ENCODE measurements at places on chromosomes 3 and 15.

DNA sequence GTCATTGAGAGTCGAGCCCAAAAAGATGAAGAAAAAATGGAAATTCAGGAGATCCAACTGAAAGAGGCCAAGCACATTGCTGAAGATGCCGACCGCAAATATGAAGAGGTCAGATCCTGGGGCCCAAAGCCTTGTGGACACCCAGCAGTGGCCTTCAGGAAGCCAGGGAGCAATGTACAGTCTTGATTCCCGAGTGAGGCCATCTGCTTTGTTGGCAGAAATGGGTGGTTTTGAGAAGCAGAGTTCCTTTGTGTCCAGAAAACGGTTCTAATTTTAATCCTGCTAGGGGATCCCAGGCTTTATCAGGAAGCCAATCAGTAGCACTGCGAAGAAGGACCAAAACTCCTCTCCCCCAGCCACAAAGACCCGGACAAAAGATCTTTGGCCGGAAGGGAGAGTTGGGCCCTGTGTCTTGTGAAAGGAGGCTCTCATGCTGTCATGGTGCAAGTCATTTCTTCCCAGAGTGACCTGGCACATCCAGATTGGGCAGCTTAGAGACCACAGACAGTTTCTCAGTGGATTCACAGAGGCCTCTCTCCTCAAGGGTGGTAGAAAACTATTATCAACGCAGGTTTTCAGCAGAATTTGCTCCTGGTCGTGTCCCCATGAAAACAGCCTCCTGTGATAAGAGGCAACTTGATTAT, 17.1 kb downstream of the TPM1 start:
- DNase-seq = peak; percentile 22

GRCh38 chr3:177742273-177742672, 545.0 kb upstream of the TBL1XR1 start:
- no peak for DNase-seq

GRCh38 chr15:92011611-92012367, 158.3 kb downstream of the SLCO3A1 start:
- DNase-seq = peak; percentile 87

GRCh38 chr3:197331131-197331530, 32.7 kb upstream of the DLG1 start:
- DNase-seq = no peak

GRCh38 chr15:90691982-90692773, 25.0 kb upstream of the BLM start:
- no peak for DNase-seq

DNA sequence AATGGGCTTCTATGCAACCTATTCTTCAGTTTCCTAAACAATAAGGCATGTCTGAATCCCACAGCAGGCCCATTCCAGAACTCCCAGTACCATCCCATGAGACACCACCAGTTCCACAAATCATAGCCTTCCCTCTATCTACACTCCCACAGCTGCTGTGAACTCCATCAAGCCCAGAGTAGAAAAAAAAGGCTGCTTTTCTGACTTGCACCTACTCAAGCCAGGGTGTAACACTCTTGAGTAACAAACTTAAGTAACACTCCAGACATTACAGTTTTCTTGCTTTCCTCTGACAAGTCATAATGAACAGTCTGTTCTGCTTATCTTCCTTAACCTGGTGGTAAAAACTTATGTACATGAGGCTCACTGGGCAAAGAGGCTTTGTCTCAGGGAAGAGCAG, 283.1 kb downstream of the NFKBIZ start:
- DNase-seq = no peak

DNA sequence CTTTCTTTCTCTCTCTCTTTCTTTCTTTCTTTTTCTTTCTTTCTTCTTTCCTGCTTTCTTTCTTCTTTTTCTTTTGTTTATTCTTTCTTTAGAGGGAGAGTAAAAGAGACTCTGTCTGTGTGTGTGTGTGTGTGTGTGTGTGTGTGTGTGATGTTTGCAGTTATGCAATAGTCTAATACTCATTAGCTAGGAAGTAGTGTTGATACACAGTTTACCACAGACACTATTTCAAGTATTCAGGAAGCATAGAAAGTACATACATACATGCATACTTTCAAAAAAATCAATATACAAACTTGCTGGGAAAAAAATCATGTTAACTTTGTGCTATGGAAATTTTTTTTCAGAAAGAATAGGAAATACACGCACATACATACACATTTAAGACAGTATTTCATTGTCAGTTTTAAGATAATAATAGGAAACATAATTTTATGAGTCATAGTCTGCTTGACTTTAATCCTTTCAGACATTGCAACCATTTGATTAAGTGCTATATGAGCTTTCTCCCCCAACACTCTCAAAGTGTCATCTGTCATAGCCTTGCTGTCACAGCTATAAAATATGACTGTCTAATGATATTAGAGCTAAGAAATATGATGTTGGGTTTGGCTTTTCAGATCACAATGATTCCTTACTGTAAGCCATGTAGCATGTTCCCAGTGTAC, 74.9 kb upstream of the EPHA3 start:
- peak; percentile 8 for DNase-seq

- DNase-seq = no peak
These were observed 16.3 kb downstream of the ITGA11 start for GRCh38 chr15:68415501-68416157.

- no peak for DNase-seq
These were observed 43.5 kb upstream of the ETV5 start for GRCh38 chr3:186152361-186152798.

- DNase-seq = peak; percentile 13
These were observed 22.6 kb downstream of the TGM5 start for GRCh38 chr15:43244092-43244491.

DNA sequence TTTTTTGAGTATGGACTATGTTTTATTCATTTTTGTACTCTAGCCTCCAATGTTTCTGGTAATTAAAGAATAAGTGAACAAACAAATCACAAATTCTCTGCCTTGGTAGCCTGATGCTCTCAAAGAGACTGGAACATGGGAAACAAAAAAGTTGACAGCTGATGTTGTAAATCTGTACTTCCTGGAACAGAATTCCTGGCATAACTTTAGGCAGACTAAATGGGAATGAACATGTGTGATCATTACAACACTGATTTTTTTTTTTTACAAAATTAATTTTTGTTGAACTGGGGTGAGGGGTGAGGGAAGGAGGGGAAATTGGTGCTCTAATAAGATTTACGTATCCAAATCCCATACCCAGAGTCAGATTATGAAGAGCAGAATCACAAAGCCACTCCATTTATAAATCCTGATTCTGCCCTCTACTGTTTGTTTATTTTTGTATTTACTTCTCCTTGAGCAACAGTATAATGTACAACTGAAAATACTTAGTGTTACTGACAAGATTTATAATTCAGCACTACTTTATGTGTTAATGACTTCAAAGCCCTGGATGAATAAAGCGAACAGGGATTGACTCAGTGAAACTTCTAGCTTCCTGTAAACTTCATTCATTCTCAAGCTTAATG, 165.0 kb downstream of the FRMD5 start:
- DNase-seq = peak; percentile 37

DNA sequence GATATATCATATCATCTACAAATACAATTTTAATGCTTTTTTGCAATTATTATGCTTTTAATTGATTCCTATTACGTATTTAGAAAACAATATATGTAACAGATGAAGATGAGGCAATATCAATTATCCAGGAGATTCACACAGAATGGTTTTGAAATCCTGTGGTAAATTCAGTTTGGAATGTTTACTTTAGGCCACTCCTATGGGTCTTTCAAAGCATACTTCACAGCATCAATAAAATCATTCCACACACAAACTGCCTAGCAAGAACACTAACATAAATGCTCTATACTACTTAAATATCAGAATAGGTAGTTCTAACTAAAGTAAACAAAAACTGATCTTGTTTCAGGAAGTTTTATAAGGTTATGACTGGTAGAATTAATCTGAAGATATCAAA, 90.5 kb downstream of the FAM227B start:
- no peak for DNase-seq

- no peak for DNase-seq
These were observed 281.6 kb downstream of the CNTN6 start for GRCh38 chr3:1374471-1374870.

- no peak for DNase-seq
These were observed 82.8 kb downstream of the PCSK6 start for GRCh38 chr15:101406526-101407195.

DNA sequence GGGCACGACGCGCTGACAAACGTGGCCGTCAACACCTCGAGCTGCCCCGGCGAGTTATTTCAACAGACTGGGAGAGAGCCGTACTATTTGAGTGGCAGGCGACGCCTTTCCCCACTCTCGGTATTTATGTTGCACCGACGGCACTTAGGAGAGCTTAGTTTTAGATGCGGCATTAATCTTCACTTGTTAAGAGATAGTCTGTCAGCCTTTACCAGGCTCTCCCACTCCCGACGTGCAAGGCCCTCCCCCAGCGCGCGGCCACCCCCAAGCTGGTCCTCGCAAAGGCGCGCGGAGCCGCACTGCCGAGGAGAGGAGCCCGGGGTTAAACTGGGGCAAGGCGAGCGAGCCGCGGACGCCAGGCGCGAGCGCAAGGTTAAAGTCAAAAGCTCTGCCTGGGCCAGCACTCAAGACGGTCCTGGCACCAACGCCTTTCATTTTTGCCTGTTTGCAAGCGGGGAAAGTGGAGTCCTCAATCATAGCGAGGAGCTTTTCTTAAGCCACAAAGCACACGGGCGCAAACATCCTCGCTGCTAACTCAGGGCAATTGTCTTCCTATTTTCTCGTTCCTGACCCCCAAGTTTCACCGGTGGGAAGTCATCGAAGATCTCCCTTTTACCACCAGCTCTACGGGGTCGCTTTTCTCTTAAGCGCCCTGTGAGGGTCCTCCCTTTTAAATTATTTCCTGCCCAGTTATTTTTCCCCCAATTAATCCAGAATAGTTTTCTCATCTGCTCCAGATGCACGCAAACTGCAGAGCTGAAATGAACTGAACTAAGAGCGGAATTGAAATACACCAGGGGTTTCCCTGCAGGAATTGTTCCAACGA, 86.6 kb downstream of the NR2F2 start:
- DNase-seq = peak; percentile 40

GRCh38 chr15:66164788-66165187, 88.8 kb downstream of the MEGF11 start:
- no peak for DNase-seq

DNA sequence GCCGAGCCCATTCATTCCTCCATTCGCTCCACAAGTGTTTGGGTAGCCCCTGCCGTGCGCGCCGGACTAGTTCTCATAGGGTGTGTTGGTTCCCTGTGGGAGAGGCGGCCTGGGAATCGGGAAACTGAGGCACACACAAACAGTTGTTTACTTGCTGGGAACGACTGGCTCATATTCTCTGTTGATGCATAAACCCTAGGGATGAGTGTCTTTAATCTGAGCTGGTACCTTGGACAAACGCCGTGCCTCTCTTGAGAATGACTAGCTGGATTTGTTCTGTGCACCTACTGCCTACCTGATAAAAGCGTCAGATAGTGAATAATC, 737 bp downstream of the DNAJA4 start:
- DNase-seq = no peak

GRCh38 chr15:58038426-58039078, 27.0 kb downstream of the ALDH1A2 start:
- peak; percentile 48 for DNase-seq

GRCh38 chr3:141796889-141797781, 33.9 kb downstream of the GRK7 start:
- peak; percentile 18 for DNase-seq

DNA sequence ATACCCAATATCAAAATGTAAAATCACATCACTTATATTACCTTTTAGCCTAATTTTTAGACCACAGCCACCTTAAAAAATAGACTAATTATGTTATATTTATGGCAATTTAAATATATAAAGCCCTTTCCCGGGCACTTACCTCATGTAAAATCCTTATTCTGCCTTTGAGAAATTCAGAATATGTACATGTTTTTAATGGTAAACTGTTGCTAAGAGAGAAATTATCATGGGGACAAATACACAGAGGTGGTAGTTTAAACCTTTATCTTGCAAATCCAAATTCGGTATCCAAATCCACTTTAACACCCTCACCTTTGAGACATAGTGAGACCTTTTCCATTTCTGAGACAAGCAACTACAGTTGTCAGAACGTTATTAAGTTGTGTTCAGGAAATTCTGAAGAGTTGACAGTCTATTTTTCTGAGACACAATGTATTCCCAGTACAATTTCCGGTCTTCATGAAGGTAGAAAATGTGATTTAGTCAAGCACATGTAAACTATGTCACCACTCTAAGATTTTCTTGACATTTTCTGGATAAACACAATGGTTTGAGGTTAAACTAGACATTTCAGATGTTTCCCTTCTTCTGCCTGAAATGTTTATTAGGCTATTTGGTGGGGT, 10.6 kb upstream of the VGLL3 start:
- no peak for DNase-seq

- DNase-seq = no peak
These were observed 35.0 kb downstream of the DRD3 start for GRCh38 chr3:114143817-114144216.

GRCh38 chr3:106206146-106206545, 337.3 kb upstream of the CBLB start:
- peak; percentile 42 for DNase-seq

DNA sequence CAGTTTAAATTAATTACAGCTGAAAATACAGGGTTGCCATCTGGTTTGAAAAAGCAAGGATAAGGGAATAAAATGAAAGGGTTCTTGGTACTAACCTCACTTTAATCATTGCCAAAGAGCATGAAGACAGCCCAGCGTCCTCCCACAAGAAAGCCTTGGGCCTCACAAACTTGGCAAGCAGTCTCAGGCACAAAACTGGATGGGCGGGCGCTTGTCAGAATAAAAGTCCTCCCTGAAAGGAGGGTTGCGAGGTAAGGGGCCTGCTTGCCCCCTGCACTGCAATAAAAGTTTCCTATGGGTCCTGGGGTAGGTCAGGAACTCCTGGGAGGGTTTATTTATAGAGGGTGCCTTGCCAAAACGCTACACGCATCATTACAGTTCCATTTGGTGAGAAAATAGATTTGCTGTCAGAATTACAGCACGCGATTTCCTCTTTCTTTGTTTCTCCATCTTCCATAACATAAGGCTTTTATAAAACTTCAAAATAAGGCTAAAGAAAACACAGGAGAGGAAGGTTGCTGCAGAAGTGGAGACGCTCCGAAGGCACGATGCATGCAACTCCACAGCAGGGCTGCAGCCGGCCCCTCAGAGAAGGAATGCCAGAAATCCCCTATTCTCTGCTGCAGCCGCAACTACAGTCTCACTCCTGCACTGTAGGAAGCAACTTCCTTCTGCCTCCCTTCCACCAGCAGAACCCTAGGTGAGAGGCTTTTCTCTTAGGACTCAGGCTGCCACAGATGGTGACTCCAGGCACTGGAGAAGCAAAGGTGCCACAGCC, 61.3 kb downstream of the VGLL4 start:
- peak; percentile 55 for DNase-seq

GRCh38 chr15:56754772-56755370, 21.6 kb upstream of the ZNF280D start:
- no peak for DNase-seq

- peak; percentile 93 for DNase-seq
These were observed 57.8 kb upstream of the HRH1 start for GRCh38 chr3:11096266-11097139.

GRCh38 chr3:9088441-9089353, 125.4 kb upstream of the RAD18 start:
- DNase-seq = peak; percentile 56
